ENCODE measurements at places on chromosomes 3 and 15.

- no peaks in the 10 kb centered on the region for H3K27me3 ChIP-seq
- no peak for DNase-seq
- no peak overlapping the region for H3K27ac ChIP-seq
These were observed 8.4 kb downstream of the TMEM40 start for GRCh38 chr3:12750658-12751071.

- H3K36me3 ChIP-seq = no peaks in the 10 kb centered on the region
- H3K4me1 ChIP-seq = no peaks in the 10 kb centered on the region
- H3K27me3 ChIP-seq = no peaks in the 10 kb centered on the region
- H3K4me3 ChIP-seq = no peak overlapping the region
These were observed 46.6 kb upstream of the TCF12 start for GRCh38 chr15:56871867-56872266.

DNA sequence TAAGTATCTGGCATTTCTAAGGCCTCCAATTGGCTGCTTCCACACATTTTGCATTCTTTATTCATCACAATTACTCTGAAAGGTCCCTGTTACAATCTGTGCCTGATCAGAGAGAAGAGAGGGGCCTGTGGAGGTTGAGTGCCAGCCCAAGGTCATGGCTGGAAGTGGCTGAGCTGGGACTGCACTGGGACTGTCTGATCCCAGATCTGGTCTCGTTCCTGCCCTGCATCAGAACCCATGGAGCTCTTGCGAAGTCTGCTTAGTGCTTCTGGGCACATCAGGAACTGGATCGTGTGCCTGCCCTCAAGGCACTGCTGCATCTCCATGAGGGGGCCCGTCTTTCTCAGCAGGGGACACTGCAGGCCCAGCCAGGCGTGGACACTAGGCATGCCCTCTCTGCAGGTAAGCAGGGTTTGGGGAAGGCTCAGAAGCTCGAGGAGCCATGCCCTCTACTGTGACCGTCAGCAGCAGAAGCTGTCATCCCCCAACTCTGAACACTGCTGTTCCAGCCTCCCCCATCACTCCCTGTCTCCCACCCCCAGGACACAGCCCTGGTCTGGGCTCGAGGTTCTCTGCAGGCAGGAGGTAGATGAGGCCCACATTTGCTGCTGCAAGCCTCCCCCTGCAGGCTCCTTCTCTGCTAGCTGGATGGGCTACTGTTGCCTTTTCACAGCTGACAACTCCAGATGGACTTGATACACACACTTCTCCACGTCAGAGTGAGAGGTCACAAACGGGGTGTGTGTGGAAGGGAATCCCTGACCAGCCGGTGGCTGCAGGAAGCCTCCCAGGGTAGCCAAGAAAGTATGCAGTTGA lies 96.5 kb upstream of the PRR23E start:
- H3K27me3 ChIP-seq = no peaks in the 10 kb centered on the region
- H3K36me3 ChIP-seq = no peaks in the 10 kb centered on the region
- no peak overlapping the region for H3K27ac ChIP-seq
- no peak overlapping the region for H3K4me3 ChIP-seq
- no peaks in the 10 kb centered on the region for H3K4me1 ChIP-seq

GRCh38 chr15:73601451-73602445 lies 31.4 kb downstream of the NPTN start:
- H3K4me3 ChIP-seq = no peak overlapping the region
- H3K4me1 ChIP-seq = peaks cover 40% of the 10 kb centered on the region
- no peak overlapping the region for H3K27ac ChIP-seq

- no peaks in the 10 kb centered on the region for H3K36me3 ChIP-seq
- no peak for DNase-seq
- H3K4me1 ChIP-seq = peaks cover 11% of the 10 kb centered on the region
- H3K27me3 ChIP-seq = no peaks in the 10 kb centered on the region
- no peak overlapping the region for H3K4me3 ChIP-seq
- H3K27ac ChIP-seq = no peak overlapping the region
These were observed 101.8 kb upstream of the LIPC start for GRCh38 chr15:58329781-58330671.

GRCh38 chr3:115236496-115236895 lies 89.4 kb upstream of the ZBTB20 start:
- H3K4me1 ChIP-seq = no peaks in the 10 kb centered on the region
- no peak overlapping the region for H3K4me3 ChIP-seq
- no peaks in the 10 kb centered on the region for H3K36me3 ChIP-seq
- no peak for DNase-seq

- H3K4me3 ChIP-seq = no peak overlapping the region
- H3K36me3 ChIP-seq = no peaks in the 10 kb centered on the region
- H3K27ac ChIP-seq = no peak overlapping the region
These were observed 10.6 kb downstream of the RPS27L start for GRCh38 chr15:63146684-63147083.

DNA sequence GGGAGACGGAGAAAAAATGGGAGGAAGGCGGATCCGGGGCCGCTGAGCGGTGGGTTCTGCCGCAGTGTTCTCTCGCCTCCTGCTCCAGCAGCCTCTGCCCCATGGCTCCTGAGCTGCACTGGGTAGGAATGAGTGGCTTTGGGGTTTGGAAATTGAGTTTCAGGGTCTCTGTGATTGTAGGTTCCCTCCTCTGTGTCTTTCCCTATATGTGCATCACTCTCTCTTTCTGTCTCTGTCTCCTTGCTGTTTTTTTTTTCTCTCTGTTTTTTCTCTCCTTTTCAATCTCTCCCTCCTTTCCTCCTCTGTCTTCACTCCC lies 1.9 kb downstream of the GRM7 start:
- DNase-seq = no peak
- no peak overlapping the region for H3K4me3 ChIP-seq
- no peaks in the 10 kb centered on the region for H3K27me3 ChIP-seq

DNA sequence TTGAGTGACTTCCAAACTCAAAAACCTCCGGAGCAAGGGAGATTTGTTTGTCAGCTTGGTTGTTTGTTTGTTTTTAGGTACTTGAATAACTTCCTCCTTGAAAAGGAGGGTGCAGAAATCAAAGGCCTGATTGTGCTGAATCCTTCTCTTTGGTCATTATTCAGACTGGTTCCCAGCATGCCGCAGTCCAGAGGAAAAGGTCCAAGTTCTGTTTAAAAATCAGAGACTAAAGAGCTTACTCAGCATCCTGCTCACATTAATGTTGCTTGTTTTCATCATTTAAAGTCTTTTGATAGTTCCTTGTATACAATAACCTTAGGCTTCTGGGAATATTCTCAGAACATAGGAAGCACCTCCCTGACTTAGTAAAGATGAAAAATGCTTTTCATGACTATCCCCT lies 982 bp upstream of the SCG3 start:
- no peaks in the 10 kb centered on the region for H3K36me3 ChIP-seq
- no peaks in the 10 kb centered on the region for H3K27me3 ChIP-seq
- H3K27ac ChIP-seq = no peak overlapping the region
- H3K4me1 ChIP-seq = no peaks in the 10 kb centered on the region

DNA sequence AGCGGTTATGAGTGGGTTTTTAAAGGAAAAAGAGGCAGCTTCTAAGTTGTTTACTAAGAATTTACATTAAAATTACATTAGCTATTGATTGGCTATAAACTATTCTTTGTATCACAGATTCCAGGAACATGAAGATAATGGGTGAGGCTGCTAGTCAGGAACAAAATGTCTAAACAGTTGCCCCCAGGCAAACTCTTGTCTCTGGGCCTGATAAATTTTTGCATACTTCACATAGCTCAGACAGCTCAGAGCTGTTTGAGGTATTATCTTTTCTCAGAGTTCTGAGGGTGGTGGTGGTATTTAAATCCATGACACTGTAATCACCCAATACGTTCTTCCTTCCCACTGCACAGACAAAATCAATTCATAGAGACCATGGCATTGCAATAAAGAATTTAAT lies 2.1 kb upstream of the HACD2 start:
- H3K27me3 ChIP-seq = no peaks in the 10 kb centered on the region
- peaks cover 16% of the 10 kb centered on the region for H3K4me1 ChIP-seq
- H3K4me3 ChIP-seq = no peak overlapping the region
- no peaks in the 10 kb centered on the region for H3K36me3 ChIP-seq

GRCh38 chr15:40984964-40985363 lies 31.7 kb downstream of the CHAC1 start:
- no peak overlapping the region for H3K27ac ChIP-seq
- no peak for DNase-seq
- no peaks in the 10 kb centered on the region for H3K4me1 ChIP-seq
- no peaks in the 10 kb centered on the region for H3K27me3 ChIP-seq

GRCh38 chr3:111668888-111669488 lies 73.8 kb upstream of the ZBED2 start:
- no peaks in the 10 kb centered on the region for H3K4me1 ChIP-seq
- H3K27me3 ChIP-seq = no peaks in the 10 kb centered on the region
- H3K27ac ChIP-seq = no peak overlapping the region
- H3K4me3 ChIP-seq = no peak overlapping the region
- no peak for DNase-seq
